CD4-positive, alpha-beta T cell (primary cell): ENCODE measurements at places on chromosomes 5 and 9.

GRCh38 chr9:93127395-93127911 is 6.6 kb downstream of the NINJ1 start:
- no peak for DNase-seq

GRCh38 chr5:127609011-127609410 is 39.9 kb upstream of the CTXN3 start:
- no peak for DNase-seq

GRCh38 chr9:68496356-68496755 is 44.3 kb downstream of the TMEM252 start:
- DNase-seq: no peak

DNA sequence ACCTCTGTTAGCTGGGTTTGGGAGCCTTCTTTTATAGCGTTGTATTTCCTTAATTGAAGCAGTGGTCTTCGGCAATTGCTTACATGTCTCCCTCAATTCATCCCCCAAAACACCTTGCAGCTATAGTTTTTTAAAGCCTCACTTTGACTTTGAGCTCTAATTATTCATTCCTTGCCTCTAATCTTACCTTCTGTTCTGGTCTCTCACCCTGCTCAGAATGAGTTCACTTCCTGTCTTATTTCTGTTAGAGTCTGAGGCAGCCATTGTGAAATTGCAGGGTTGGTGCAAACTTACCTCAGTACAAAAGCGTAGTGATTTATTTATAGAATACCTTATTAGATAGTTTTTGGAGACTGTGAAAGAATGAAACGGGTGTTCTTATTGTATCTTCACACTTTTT is 35.0 kb downstream of the AOPEP start:
- no peak for DNase-seq

GRCh38 chr9:123278361-123278760 is 10.0 kb upstream of the STRBP start:
- no peak for DNase-seq

DNA sequence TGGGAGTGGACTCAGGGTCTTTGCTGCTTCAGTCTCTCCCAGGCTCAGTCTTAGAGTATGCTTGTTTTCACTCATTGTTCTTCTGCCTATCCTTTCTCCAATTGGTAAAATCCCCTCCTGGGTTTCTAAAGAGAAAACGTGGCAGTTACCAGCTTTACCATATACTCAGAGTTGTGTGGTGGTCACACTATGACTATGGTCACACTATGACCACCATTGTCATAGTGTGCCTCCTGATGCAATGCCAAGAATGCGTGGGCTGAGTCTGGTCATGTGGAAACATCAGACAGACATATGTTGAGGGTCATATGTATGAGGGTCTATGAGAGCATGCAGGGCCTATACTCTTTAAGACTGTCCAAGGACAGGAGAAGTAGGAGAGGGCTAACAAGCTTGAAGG is 326.5 kb upstream of the PRR16 start:
- no peak for DNase-seq

- no peak for DNase-seq
Observed at GRCh38 chr5:54275361-54275760, 35.0 kb downstream of the ARL15 start.

- no peak for DNase-seq
Observed at GRCh38 chr9:28319981-28320380, 746.7 kb upstream of the C9orf72 start.

DNA sequence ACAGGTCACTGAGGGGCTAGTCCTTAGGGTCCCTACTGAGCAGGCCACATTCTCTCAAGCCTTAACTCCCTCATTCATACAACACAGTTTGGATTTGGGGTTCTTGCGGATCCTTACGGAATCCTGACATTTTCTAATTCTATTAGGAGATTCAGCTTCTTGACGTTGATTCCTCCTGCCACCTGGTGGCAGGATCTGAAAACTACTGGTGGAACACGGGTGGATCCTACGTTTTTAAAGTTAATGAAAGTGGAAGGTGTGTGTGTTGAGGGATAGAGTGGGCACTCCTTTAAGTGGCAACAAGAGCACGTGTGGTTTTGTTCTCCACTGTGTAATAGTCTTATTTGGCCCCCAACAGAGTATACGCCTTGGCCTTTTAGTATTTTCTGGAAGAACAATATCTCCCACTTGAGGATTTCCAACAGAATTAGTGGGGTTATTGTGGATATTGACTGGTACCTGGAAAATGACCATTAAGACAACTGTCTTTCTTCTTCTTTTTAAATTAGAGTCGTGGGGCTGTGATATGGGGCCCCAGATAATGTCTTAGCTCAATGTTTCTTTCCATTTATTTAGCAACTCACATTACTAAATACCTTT is 25.2 kb downstream of the SLC28A3 start:
- peak; percentile 65 for DNase-seq
